Non-pigmented ciliary epithelial cell (primary cell): ENCODE measurements at places on chromosomes 4 and X.

DNA sequence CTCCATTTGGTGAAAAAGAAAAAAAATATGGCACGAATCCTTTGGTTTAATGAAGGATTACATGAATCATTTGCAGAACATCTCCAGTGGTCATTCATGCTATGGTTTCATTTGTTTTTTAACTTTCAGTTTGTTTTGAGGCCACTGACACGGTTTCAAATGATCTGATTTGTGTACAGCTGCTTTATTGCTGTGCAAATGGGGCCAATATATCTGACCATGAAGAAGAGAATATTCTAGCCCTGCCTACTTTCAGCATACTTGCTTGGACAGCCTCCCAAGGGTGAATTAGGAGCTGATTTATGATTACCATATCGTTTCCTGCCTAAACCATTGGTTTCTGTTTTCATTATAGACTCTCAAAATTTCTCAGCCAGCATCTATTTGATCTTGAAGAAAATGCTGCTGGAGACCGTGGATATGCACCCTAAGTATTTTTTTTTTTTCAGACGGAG is 30.7 kb downstream of the SPARCL1 start:
- DNase-seq = no peak

- DNase-seq = peak; percentile 96
Observed at GRCh38 chr4:150302553-150302952, 224.3 kb downstream of the DCLK2 start.

- DNase-seq = no peak
Observed at GRCh38 chr4:121375262-121375661, 5.6 kb downstream of the QRFPR start.

DNA sequence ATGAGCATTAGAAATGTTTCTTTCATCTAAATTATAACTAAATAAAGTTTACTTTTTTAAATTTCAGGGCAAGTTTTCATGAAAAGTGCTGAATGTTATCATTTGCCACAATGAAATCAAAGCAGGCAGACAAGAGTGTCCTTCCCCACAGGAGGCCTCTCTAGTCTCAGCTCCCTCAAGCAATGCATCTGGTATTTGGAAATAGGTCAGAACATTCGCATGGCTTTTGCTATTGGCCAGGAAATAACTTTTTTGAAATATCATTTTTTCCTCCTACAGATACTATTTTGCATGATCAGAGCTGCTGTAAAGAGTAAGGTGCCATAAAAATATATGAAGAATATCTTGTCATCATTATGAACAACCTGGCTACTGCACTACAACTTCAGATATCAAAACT is 41.1 kb downstream of the MAD2L1 start:
- no peak for DNase-seq

GRCh38 chr4:77817304-77818072 is 1.7 kb downstream of the CNOT6L start:
- no peak for DNase-seq

DNA sequence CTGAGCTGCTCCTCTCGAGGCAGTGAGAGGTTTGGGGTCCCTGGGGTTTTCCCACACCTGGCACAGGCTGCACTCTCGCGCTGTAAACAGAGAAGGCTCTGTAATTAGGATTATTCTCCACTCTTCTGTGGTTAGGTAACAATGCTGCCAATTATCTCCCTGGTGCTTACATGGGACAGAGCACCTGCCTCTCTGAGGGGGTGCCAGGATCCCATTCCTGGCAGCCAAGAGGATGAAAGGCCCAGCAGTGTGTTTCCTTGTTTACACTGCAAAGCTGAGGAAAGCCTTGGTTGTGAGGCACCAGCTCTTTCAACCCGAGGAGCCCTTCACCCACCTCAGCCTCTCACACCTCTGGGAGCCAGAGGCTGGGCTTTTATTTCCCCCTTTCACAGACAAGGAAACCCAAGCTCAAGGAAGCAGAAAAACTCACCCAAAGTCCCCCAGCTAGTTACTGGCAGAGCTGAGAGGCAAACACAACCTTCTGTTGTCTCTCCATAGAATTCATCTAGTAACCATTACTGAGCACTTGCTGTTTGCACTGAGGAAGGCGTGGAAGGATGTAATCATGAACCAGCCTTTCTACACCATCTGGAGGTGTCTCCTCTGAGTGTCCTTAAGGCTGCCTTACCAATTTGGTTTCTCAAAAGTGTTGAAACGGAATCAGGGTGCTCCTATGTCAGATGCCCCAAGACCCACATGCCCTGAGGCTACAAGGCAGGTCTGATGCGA is 39.7 kb upstream of the PROM1 start:
- no peak for DNase-seq

DNA sequence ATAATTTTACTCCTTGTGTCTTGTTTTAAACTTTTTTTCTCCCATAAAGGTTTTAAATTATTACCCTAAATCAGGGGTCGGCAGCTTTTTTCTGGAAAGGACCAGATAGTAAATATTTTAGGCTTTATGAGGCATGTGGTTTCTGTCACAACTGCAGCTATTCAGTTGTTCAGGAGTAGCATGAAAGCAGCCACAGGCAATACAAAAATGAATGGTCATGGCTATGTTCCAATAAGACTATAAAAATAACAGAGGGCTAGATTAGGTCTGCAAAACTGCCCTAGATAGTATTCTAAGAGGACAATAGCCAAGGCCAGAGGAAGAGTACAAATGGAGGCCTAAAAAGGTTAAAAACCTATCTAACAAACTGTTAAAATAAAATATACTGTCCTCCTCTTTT is 24.6 kb downstream of the HERC5 start:
- no peak for DNase-seq

GRCh38 chr4:187207931-187208330 is 484.3 kb upstream of the FAT1 start:
- DNase-seq = no peak

DNA sequence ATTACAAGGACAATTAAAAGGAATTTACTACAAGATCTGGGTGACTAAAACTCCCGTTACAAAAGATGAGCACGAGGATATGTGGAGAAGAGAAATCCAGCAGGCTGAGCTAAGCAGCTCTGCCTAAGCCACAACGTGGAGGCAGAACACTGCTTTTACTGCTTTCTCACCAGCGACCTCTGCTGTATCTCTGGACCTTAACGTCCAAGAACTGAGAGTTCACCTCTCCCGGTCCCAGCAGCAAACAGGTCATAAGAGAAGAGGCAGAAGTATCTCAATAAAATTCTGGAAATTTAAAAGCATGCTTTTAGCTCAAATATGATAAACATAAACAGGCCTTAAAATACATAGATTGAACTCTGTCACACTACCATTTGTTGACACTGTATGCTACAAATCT is 81.0 kb downstream of the ADGRA3 start:
- peak; percentile 40 for DNase-seq

DNA sequence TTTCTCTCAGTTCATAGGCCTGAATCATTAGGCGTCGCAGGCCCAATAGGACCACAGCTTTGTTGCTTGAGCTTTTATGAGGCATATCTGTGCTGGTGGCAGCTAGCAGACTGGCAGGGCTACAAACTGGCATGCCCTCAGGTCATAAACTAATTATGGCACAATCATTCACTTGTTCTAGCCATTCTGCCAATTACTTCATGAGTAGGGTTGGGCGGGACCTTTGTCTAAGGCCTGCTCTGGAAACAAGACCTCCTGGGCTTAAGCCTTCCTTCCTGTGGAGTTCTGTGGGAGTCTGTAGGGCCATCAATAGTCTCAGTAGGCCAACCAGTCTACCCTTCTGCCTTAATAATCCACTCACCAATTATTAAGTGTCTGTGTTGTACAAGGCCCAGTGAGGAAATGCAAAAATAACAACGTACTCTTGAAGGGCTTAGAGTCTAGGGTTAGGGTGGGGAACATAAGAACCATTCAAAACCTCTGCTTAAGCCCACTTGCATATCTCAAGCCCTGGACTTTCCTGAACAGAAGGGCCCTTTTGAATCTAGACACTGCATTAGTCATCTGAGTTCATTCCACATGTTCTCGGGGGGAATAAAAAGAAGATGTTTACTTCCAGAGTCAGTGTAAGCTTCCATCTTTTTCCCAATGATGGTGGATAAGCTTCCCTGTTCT is 44.5 kb downstream of the SHROOM4 start:
- no peak for DNase-seq

- DNase-seq = no peak
Observed at GRCh38 chrX:21926527-21927278, 13.8 kb upstream of the SMS start.

GRCh38 chr4:113781439-113782040 is 20.0 kb upstream of the CAMK2D start:
- no peak for DNase-seq

- no peak for DNase-seq
Observed at GRCh38 chrX:155534800-155535199, 76.4 kb upstream of the F8A3 start.

DNA sequence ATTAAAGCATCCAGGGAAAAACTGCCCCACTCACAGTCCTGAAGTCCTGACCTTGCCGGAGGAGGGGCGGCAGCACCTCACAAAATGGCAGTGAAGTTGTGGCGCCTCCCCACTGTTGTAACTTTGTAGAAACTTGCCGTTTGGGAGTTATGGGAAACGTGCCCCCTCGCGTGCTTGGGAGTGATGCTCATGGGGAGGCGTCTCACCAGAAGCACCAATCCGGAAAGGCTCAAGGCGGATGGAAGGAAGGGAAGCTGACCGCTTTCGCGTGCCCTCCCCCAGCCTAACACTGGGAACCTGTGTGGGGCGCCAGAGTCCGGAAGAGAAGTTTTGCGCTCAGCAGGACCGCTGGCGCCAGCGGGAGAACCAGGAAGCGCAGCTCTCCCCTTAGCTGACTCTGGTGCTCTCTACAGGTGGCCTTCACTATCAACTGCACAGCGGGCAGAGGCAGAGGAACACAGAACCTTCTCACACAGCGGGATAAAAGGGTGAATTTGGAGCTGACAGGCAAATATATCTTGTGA is at the start of the genes CT45A10 and SAGE1:
CT45A10 (minus strand) TSS at position 151 of the 524 bp plus-strand sequence. CDS start 8,100 bp downstream, outside the sequence.
SAGE1 (plus strand) TSS at position 423 of the 524 bp plus-strand sequence. CDS start 2,527 bp downstream, outside the sequence.
- DNase-seq = no peak

DNA sequence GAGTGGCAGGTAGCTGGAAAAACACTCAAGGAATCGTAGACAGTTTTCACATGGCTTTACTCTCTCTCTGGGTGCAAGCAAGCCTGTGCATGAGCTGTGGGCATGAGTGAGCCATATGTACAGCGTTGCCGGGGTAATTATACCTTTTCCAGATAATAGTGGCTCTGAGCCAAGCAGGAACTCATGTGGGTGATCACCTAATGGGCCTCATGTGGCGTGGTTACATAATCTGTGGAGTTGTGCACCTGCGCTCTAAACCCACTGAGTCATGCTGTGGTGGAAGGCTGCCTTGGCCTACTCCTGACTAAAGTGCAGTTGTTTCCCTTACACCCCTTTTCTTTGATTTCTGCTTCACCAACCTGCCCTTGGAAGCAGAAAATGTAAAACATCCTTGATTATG is 1564.5 kb upstream of the PCDH10 start:
- no peak for DNase-seq

GRCh38 chr4:108560616-108561015 is 59.8 kb upstream of the RPL34 start:
- no peak for DNase-seq

DNA sequence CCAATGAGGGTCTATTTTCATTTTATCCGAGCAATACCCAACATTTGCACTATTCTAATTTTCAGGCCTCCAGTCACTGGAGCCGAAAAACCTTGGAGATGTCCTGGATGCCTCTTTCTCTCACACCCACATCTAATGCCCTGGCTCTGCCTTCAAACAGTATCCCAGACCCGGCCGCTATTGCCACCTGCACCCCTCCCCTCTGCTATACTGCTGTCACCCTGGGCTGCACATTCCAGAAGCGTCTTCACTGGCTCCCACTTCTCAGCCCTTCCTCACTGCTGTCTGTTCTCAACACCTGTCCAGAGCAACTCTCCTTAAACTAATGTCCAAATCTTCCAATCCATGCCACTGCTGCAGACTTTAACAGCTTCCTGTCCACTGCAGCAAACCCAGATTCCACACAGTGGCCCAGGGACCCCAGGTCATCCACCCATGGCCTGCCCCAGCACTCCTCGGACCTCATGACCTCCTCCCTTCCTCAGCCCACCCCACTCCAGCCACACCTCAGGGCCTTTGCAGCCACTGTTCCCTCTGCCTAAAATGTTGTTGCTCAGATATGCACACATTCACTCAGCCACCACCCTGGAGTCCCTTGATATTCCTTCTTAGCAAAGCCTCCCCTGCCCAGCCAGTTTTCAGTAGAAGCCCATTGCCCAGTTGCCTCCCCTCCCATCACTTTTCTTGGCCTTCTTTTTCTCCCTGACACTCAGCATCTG is 30.5 kb upstream of the PPP2R2C start:
- no peak for DNase-seq

- DNase-seq = no peak
Observed at GRCh38 chr4:22874334-22874912, 181.7 kb downstream of the GBA3 start.

DNA sequence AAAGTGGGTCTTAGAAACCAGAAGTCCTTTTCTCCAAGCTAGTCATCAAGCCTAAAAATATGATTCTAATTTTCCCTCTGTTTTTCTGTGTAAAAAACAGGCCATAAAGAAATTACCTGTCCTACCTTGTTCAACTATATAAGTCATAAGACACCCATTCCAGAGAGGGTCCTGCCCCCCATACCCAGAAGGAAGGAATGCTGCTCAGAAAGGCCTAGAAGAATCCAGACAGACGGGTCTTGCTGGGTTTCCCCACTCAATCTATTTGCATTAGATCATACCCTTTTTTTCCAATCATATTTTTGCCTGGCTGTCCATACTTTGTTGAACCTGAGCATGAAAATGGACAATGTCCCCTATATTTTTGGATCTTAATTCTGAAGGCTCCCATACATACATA is 16.3 kb upstream of the XAGE2 start:
- no peak for DNase-seq

GRCh38 chr4:25107827-25108516 is 52.3 kb downstream of the SEPSECS start:
- DNase-seq = no peak

DNA sequence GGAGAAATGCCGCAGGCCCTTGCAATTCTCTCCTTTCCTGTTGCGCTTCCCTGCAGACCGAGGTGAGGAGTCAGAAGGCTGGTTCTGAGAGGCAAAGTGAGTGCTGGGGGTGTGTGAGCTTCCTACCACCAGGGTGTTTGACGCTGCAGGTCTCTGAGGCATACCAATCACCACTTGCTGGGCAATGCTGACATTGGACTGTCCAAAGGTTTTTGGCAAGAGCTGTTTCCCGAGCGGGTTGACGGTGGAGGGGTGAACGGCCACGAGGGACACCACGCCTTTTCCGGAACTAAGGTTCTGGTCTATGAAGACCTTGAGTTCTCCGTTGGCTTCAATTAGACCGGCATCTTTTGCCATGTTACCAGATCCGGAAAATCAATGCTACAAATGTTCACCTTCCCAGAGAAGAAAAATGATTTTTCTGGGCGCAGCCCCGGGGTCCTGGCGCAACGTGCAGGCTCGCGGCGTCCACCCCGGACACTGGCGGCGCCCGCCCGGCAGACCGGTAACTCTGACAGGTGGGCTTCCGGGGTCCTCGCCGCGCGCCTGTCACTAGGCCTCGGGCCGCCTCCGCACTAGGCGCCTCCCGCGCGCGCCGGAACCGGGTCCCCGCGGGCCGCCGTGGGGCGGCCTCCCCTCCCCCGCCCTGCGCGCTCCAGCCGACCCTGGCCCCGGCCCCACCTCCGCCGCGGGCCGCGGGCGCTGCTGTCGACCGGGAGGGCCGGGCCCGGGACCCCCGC is 44.9 kb upstream of the FAM47C start:
- no peak for DNase-seq
